GM12878 (cell line): ENCODE measurements at places on chromosomes 6 and 20. TPM values are rescaled to one million over a fixed set of nuclear protein-coding genes. Genes with fewer than 3 reads are reported as not detected.

The CRISP2 gene
- not detected in 2 replicates for total RNA-seq

- DNase-seq = no peak
- H3K4me3 ChIP-seq = no peak overlapping the region
- H3K27me3 ChIP-seq = no peaks in the 10 kb centered on the region
- no peaks in the 10 kb centered on the region for H3K4me1 ChIP-seq
- H3K27ac ChIP-seq = no peak overlapping the region
These were observed 7.0 kb downstream of the EMILIN3 start for GRCh38 chr20:41359541-41360011.

- no peak overlapping the region for H3K27ac ChIP-seq
- DNase-seq = no peak
- H3K36me3 ChIP-seq = peaks cover 13% of the 10 kb centered on the region
- no peaks in the 10 kb centered on the region for H3K4me1 ChIP-seq
These were observed 11.1 kb upstream of the FAM209A start for GRCh38 chr20:56513161-56514150.

- H3K27ac ChIP-seq = no peak overlapping the region
- no peak for DNase-seq
- H3K27me3 ChIP-seq = peaks cover 2% of the 10 kb centered on the region; the same call in 1 of the 2 replicates
- H3K36me3 ChIP-seq = no peaks in the 10 kb centered on the region
These were observed 67.9 kb downstream of the CLIC5 start for GRCh38 chr6:45947807-45948206.

The CDH4 gene
- total RNA-seq = not detected in 2 replicates

GRCh38 chr6:125945378-125946141 is 11.0 kb upstream of the HINT3 start:
- H3K4me1 ChIP-seq = no peaks in the 10 kb centered on the region
- no peak overlapping the region for H3K27ac ChIP-seq
- DNase-seq = no peak
- H3K27me3 ChIP-seq = no peaks in the 10 kb centered on the region

DNA sequence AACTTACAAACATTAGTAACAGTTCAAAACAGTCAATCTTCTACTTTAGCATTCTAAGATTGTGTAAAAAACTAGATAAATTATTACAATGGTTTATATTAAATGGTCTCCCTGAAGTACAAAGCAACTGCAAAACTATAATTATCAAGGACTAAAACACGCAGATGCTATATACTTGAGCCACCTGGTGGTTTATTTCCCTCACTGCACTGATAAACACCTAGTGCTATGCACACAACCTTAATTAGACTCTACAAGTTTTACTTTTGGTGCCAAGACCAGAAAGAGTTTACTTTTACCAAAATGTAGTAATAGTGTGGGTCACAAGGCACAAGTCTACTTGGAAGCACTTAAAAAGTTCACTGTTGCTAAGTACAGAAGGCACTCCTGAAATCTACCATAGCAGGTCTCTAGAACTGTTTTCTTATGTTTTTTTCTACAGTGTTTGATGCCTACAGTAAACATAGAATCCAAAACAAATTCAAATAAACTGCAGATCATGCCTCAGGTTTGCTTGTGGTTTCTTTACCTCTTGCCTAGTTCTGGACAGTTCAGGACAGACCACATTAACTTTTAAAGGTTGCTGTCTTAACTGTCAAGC is 49.2 kb downstream of the GMDS start:
- H3K4me3 ChIP-seq = no peak overlapping the region
- H3K4me1 ChIP-seq = no peaks in the 10 kb centered on the region
- peak; percentile 13 for DNase-seq
- no peaks in the 10 kb centered on the region for H3K27me3 ChIP-seq

- no peak for DNase-seq
- H3K4me1 ChIP-seq = no peaks in the 10 kb centered on the region; the same call in 1 of the 2 replicates
- H3K27me3 ChIP-seq = no peaks in the 10 kb centered on the region
- H3K27ac ChIP-seq = no peak overlapping the region
- no peak overlapping the region for H3K4me3 ChIP-seq
- H3K36me3 ChIP-seq = no peaks in the 10 kb centered on the region
These were observed 519.2 kb upstream of the NOX3 start for GRCh38 chr6:155974811-155975323.

GRCh38 chr6:139713900-139714506 is 339.6 kb upstream of the CITED2 start:
- DNase-seq = no peak
- H3K36me3 ChIP-seq = no peaks in the 10 kb centered on the region
- H3K27ac ChIP-seq = no peak overlapping the region
- no peaks in the 10 kb centered on the region for H3K27me3 ChIP-seq
- no peaks in the 10 kb centered on the region for H3K4me1 ChIP-seq

GRCh38 chr20:50227506-50227905 is 36.9 kb downstream of the CEBPB start:
- no peaks in the 10 kb centered on the region for H3K27me3 ChIP-seq
- H3K4me3 ChIP-seq = no peak overlapping the region
- no peak for DNase-seq
- H3K4me1 ChIP-seq = no peaks in the 10 kb centered on the region
- H3K27ac ChIP-seq = no peak overlapping the region
- no peaks in the 10 kb centered on the region for H3K36me3 ChIP-seq

DNA sequence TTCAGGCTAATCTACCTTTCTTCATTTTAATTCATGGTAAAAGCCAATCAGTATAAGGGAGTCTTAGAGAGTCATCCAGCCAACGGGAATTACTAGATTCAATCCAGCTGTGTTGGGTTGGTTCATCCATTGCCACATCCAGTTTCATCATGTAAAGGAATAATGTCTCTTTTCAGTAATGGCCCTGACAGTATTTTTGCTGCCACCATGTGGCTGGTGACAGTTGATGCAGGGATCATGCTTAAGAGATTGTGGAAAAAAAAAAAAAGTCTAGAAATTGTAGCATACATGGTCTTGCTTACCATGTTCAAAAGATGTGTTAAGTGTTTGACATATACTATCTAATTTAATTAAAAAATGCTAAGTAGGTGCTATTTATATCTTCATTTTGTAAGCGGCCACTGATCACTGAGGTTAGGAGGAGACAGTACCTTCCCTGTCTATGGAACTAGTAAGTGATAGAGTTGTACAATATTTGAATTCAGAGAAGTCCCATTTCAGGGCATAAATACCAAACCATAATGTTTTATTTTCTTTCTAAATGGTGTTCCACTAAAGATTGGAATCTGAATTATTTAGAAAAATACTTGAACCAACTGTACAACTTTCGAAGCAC is 135.9 kb downstream of the KHDRBS2 start:
- no peak overlapping the region for H3K4me3 ChIP-seq
- DNase-seq = no peak
- H3K27me3 ChIP-seq = no peaks in the 10 kb centered on the region
- H3K36me3 ChIP-seq = no peaks in the 10 kb centered on the region
- no peak overlapping the region for H3K27ac ChIP-seq

The TBXT gene
- not detected in 2 replicates for total RNA-seq

GRCh38 chr6:151101161-151101815 is 138.5 kb upstream of the AKAP12 start:
- H3K36me3 ChIP-seq = no peaks in the 10 kb centered on the region
- H3K27me3 ChIP-seq = no peaks in the 10 kb centered on the region
- no peak overlapping the region for H3K4me3 ChIP-seq
- H3K4me1 ChIP-seq = no peaks in the 10 kb centered on the region
- no peak for DNase-seq
- no peak overlapping the region for H3K27ac ChIP-seq

GRCh38 chr6:106617302-106617701 is 12.0 kb downstream of the RTN4IP1 start:
- H3K27ac ChIP-seq = no peak overlapping the region
- peaks cover 4% of the 10 kb centered on the region; the same call in 1 of the 2 replicates for H3K4me1 ChIP-seq
- H3K36me3 ChIP-seq = no peaks in the 10 kb centered on the region

The ARMC2 gene
- not detected in 2 replicates for total RNA-seq

- H3K27ac ChIP-seq = no peak overlapping the region
- no peaks in the 10 kb centered on the region for H3K36me3 ChIP-seq
- no peak for DNase-seq
- H3K4me1 ChIP-seq = no peaks in the 10 kb centered on the region
These were observed 40.2 kb downstream of the INSM1 start for GRCh38 chr20:20407891-20408805.

DNA sequence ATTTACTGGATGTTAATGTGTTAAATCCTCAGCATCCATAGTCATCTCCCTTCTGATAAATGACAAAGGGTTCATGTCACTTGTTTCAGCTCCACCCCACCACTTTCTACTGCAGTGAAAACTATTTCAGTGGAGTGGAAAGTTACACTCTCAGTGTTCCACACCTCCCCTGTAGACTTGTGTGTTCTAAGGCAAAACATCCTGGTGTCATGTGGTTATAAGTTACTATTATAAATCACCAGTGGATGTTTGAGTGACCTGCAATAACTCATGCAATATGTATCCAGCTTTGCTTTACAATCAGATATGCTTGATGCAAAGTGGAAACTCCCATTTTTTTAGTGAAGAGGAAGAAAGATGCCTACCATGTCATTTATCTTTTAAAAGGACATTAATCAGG is 82.1 kb upstream of the LTV1 start:
- no peaks in the 10 kb centered on the region for H3K36me3 ChIP-seq
- H3K27ac ChIP-seq = no peak overlapping the region
- no peak overlapping the region for H3K4me3 ChIP-seq

The SEMG1 gene
- not detected in 2 replicates for total RNA-seq

- peak overlapping the region; percentile 85 for H3K4me3 ChIP-seq
- H3K27ac ChIP-seq = peak overlapping the region; percentile 60
- no peaks in the 10 kb centered on the region for H3K27me3 ChIP-seq
- peaks cover 15% of the 10 kb centered on the region for H3K36me3 ChIP-seq
- no peak for DNase-seq
- H3K4me1 ChIP-seq = peaks cover 7% of the 10 kb centered on the region
These were observed 476 bp downstream of the MEA1 start for GRCh38 chr6:43013097-43013842.

DNA sequence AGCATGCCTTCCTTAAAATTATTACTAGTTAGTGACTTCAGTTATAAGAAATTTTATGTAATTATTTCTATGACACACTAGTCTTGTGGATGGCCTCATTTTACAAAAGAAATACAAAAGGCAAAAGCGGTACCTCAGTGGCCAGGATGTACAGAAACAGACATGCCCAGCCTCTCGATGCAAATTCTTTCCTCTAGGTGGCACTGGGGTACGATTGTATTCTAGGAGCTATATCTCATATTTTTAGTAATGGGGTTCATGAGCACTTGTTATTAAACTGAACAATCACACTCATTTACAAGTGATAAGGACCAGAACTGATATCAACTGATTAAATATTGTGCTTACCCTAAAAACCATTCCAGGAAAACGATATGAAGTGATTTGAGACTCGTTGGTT is 59.8 kb downstream of the SOD2 start:
- H3K36me3 ChIP-seq = no peaks in the 10 kb centered on the region
- no peak for DNase-seq
- no peaks in the 10 kb centered on the region for H3K4me1 ChIP-seq
- no peak overlapping the region for H3K4me3 ChIP-seq
- no peak overlapping the region for H3K27ac ChIP-seq

DNA sequence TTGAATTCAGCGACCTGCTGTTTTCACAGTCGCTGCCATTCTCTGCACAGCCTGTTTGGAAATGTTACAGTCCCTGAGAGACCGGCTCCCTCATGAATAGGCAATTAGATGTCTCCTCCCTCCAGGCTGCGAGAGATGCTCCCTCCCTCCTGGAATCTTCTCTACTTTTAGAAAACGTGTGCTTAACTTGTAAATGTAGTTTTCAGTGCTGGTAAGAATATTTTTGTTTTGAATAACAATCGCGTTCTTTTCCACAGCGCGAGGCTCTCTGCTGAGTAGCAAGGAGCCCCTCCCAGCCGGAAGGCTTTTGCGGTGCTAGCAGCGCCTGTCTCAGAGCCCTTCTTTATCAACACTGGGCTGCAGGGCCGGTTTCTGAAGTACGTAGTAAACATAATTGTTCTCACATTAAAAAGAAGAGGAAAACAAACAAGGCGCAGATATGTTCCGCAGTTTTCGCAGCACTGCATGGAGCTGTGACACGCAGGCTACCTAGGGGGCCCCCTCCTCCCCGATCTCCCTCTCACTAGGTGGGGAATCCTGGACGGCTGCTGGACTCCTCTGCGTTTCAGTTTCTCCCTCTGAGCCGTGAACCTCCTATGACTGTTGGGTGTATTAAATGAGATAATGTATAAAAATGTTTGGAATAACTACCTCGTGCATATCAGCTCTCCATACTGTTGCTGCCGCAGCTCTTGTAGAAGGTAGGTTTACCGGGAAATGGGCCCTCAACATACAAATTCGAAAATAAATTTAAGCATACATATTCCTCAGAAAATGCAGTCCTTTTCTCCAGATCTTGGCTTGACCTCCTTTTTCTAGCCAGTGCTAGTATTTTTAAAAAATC is 79.0 kb upstream of the SPACA1 start:
- H3K27ac ChIP-seq = no peak overlapping the region
- H3K4me3 ChIP-seq = peak overlapping the region; percentile 58
- DNase-seq = no peak

The C6orf15 gene
- total RNA-seq = not detected in 2 replicates

DNA sequence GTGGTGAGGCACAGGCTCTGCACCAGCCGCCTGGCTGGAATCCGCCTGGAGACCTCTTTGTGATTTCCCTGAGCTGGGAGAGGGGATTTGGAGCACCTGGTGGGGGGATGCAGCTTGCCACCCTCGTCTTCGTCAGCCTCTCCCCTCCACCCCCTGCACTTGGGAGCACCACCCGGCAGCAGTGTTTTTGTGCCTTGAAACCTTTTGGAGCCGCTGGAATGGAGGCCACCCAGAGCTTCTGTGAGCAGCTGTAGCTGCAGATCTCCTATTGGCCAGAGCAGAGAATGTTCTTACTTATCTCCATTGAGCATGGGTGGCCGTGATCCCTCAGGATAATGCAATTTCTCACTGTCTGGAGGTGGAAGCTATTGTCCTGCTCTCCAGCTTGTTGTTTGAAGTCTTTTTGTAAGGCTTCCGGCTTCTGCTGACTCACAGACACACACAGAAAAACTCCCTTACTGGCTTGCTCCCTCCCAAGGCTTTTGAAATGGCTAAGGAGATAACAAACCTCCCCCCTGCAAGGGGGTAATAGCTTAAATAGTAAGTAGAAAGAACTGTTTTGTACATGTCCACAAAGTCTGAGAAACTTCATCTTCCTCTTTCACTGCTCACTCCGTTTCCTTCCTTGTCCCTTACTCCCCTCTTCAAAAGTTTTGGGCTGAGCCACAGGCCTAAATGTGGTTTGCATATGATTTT is 271.2 kb downstream of the PRL start:
- H3K36me3 ChIP-seq = no peaks in the 10 kb centered on the region
- peak overlapping the region; percentile 96 for H3K27ac ChIP-seq
- peak overlapping the region; percentile 54 for H3K4me3 ChIP-seq
- peak; percentile 76 for DNase-seq
- H3K27me3 ChIP-seq = no peaks in the 10 kb centered on the region

GRCh38 chr6:53795702-53796450 is 1.1 kb downstream of the LRRC1 start:
- no peaks in the 10 kb centered on the region for H3K36me3 ChIP-seq
- H3K27ac ChIP-seq = no peak overlapping the region
- peaks cover 7% of the 10 kb centered on the region; the same call in 1 of the 2 replicates for H3K4me1 ChIP-seq

The TTLL9 gene
- total RNA-seq = 0.08 and 0.21 TPM in 2 replicates

The MYLK2 gene
- total RNA-seq = 0.58 and 0.67 TPM in 2 replicates

The GNAS-AS1 gene
- total RNA-seq = 1.6 and 2.6 TPM in 2 replicates

The OR2J2 gene
- not detected in 2 replicates for total RNA-seq

The SMLR1 gene
- 0.08 and 0.10 TPM in 2 replicates for total RNA-seq
